ENCODE measurements at places on chromosomes 5 and 9.

- no peak for DNase-seq
Observed at GRCh38 chr5:93225748-93226147, 355.3 kb downstream of the NR2F1-AS1 start.

DNA sequence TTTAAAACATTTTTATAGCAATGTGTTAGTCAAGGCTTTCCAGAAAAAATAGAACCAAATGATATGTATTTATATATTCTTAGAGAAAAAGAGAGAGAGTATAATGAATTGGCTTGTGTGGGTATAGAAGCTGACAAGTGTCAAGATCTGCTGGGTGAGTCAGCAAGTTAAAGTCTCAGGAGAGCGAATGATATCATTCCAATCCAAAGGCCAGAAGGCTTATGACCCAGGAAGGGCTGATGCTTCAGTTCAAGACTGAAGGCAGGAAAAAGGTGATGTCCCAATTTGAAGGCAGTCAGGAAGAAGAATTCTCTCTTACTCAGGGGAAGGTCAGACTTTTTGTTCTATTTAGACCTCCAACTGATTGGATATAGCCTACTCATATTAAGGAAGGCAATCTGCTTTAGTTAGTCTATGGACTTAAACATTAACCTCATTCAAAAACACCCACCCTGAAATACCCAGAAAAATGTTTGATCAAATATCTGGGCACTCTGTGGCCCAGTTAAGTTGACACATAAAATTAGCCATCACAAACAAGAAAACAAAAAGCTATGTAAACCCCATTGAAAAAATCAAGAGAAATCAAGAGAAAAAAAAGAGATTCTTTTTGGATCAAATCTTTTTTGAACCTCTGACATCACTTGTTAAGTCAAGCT lies 189.6 kb downstream of the PIK3R1 start:
- no peak for DNase-seq

GRCh38 chr9:136776947-136777346 lies 12.6 kb upstream of the LCN15 start:
- no peak for DNase-seq

DNA sequence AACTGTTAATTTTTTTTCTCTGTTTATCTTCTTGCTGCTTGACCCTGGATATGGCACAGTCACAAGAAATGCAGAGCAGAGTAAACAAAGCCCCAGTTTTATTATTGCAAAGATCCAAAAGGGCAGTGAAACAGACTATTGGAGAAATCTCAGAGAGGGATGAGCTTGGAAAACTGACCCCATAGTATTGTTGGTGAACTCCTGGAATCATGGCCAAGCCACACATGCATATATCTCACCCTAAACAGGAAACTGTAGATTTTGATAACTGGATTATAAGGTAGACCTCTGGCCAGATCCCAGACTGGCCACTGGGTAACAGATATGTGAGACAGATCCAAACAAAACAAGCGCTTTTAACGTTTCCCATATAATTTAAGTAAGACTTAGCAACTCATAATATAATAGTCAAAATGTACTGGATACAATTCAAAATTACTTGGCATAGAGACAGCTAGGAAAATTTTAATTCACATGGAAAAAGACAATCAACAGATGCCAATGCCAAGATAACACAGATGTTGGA lies 263.5 kb upstream of the SEMA6A start:
- DNase-seq: no peak

DNA sequence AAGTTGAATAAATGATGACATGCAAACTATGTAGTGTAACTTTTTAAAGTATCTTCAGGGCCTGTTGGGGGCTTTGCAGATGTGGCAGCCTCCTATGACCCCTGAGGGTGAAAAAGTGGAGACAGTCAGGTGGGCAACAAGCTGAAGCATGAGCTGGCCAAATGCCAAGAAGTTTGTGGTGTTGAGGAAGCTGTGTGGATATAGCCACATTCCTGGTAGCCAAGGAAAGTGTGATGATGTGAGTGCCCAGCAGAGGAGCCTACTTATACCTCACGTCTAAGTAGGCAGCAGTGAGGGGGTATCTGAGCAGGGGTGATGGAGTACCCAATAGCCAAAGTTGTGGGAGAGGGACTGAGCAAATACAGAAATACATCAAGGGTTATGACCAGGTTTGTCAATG lies 621.2 kb upstream of the CDH6 start:
- DNase-seq: no peak

DNA sequence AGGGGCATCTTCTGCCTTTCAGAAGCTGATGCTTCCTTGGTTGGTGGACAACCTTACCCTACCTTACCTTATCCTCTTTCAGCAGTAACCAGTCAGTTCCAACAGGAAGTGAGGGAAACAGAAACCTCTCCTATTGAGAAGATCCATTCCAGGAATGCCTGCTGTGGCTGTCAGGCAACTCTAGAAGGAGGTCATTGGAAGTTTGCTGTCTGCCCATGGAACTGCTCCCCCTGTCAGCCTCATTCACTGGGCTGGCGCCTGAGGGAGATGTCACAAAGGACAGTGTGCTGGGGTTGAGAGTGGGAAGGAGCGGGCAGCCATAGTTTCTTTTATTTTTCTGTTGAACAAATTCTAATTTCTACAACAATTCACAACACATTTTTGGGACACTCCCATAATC lies 54.7 kb downstream of the IRX1 start:
- no peak for DNase-seq
